ENCODE measurements at places on chromosomes 16 and 17.

GRCh38 chr16:65622151-65622550, 500.3 kb upstream of the CDH11 start:
- DNase-seq: no peak

- no peak for DNase-seq
These were observed 55.2 kb downstream of the PECAM1 start for GRCh38 chr17:64335486-64335885.

GRCh38 chr17:55263569-55264277, 1.0 kb upstream of the HLF start:
- no peak for DNase-seq

DNA sequence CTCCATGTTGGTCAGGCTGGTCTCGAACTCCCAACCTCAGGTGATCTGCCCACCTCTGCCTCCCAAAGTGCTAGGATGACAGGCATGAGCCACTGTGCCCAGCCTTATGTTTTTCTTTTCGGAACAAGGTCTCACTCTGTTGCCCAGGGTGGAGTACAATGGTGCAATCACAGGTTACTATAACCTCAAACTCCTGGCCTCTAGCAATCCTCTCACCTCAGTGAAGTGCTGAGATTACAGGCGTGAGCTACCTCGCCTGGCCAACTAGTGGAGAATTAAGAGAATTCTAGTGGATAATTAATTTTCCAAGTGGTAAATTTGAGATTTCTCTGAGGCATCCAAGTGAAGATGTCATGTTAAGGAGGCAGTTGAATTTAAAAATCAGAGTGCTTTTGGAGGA, 2.9 kb upstream of the FBXO47 start:
- no peak for DNase-seq

GRCh38 chr16:10880594-10881452, 3.8 kb downstream of the CIITA start:
- no peak for DNase-seq

DNA sequence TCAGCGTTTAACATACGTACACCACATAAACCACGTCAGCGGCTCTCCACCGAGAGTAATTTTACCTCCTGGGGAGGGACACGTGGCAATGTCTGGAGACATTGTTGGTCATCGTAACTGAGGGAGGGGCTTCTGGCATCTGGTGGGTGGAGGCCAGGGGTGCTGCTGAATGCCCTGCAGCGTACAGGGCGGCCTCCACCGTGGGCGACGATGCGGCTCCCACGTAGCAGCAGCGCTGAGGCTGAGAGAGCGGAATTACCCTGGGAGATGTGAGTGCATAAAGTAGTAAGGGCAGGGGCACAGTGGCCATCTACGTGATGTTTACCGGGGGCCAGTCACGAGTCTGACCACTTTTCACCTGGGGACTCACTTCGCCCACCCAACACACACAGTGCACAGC, 212.4 kb downstream of the RBFOX3 start:
- DNase-seq: no peak

- no peak for DNase-seq
These were observed 299.3 kb downstream of the XYLT1 start for GRCh38 chr16:17171250-17172143.

- no peak for DNase-seq
These were observed 70.9 kb upstream of the ATP2A3 start for GRCh38 chr17:4035081-4035680.

- no peak for DNase-seq
These were observed 213.4 kb downstream of the SOX9 start for GRCh38 chr17:72334205-72334604.

GRCh38 chr17:34173241-34173640, 81.8 kb upstream of the CCL2 start:
- DNase-seq: no peak

DNA sequence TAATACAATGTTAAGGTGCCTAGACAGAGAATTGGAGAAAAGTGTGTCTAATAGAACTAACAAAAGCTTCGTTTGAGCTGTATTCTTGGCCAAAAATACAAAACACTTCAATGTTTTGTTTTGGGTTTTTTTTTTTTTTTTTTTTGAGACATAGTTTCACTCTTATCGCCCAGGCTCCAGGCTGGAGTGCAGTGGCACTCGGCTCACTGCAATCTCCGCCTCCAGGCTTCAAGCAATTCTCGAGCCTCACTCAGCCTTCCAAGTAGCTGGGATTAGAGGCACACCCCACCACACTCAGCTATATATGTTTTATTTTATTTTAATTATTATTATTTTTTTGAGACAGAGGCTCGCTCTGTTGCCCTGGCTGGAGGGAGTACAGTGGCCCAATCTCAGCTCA, 38.3 kb upstream of the CARMIL2 start:
- DNase-seq: no peak

GRCh38 chr16:19700319-19700781, 17.7 kb downstream of the KNOP1 start:
- DNase-seq: no peak

DNA sequence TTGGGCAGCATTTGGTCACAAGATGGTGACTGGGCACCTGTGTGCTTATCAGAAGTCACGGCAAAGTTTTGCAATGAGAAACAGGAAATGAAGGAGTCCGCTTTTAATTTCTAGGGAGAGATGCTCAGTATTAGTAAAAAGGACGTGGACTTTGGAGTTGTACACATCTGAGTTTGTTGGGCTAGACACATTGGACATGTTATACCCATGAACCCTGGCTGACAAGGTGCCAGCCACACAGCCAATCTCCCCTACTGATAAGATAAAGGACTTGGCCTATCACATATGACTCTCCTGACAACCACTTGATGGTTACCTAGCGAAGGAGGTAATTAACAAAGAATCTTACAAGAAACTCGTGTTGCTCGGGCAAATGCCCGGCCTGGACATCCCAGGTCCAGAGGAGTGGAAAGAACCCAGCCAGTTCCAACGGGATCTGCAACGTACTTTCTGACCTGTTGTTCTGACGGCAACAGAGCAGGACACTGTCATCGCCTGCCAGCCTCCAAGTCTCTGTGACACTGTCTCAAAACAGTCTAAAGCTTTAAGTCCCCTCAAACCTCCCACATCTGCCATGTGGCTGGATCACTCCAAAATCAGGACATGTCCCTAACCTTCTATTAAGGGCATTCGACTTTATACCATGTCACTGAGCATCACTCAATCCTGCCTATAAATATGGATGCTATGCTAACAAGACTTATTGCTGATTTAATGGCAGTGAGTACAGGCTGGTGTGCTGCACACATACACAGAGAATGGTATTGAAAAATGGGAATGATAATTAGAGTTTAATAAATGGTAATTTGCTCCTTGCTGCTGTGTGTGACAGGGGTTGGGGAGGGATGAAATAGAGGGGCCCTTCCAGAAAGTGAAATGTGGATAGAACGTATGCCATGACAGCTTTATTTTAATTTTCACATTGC, 47.6 kb upstream of the LYRM9 start:
- DNase-seq: no peak

- DNase-seq: no peak
These were observed 226.3 kb downstream of the WWOX start for GRCh38 chr16:78325468-78326352.

GRCh38 chr17:9792181-9792840, 919 bp upstream of the DHRS7C start:
- no peak for DNase-seq

GRCh38 chr16:26712876-26713275, 353.9 kb upstream of the C16orf82 start:
- DNase-seq: no peak

- no peak for DNase-seq
These were observed 9.2 kb upstream of the CCL22 start for GRCh38 chr16:57349212-57350031.

DNA sequence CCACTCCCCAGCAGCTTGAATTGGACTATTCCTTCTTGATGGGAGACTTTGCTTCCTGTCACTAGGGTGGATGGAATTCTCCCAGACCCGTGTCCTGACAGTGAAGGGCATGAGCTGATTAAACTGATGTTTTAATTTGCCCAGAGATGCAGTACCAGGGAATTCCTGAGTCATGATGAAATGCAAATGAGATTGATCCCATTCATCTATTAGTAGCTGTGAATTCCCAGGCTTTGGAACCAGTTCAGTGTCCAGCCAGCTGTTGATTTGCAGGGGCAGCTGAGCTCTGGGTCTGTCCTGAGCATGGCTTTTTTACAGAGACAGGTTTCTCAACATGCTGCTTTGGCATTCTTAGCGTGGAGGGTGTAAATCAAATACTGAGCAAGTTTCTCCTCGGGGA, 157.9 kb downstream of the PITPNC1 start:
- DNase-seq: no peak

GRCh38 chr17:34393401-34393800, 30.4 kb upstream of the CCL1 start:
- DNase-seq: no peak

DNA sequence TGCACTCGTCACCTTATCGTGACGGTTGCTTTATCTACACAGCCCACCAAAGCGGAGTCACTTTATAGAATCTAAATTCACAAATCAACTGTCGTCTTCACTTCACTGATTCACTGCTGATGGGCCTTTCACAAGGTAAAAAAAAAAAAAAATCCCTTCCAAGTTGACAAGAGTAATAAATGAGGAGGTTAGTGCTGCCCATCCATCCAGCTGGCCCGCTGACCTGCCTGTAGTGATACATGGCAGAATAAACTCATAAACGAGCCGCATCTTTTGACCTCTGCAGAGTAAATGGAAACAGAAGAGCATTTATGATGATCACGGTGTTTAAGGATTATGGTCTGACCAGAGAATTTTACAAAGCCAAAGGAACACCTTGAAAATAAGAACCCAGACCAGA, 227.3 kb upstream of the IRX5 start:
- no peak for DNase-seq

GRCh38 chr17:72826602-72827001, 265.9 kb downstream of the SLC39A11 start:
- DNase-seq: no peak

DNA sequence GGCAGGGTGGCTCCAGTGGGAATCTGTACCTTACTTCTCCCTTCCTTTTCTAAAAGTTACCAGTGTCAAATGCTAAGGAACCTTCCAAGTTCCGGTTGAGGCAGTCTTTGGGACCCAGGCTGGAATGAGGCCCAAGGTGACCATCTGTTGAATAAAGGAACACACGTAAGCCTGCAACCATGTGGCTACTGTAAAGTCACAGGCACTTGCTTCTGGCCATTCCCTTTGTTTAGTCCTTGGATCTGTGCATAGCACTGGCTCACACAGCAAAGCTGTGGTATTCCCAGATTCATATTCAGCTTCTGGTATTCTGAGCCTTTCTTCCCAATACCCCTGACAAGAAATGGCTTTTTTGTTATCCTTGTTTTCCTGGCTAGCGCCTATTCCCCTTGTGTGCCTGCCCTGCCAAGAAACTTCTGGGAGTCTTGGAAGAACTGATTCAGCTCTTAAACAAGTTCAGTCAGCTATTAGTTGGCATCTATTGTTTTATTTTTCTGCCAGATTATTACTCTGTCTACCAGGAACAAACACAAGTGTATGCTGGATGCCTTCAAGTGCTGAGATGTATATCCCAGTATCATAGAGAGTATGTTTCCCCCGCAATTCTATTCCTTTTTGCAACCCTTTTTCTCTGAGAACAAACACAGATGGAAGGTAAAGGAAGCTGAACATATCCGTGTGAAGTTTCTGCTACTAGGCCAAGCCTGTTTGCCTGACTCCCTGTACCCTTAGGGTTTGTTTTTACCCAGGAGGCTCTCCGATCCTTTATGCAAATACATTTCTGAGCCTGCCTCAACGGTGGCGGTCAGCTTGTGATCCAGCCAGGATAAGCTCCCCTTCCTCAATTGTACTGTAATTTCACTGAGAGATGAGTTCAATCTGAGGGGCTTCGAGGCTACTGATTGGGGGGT, 13.2 kb downstream of the TMEM238L start:
- no peak for DNase-seq

All from stimulated activated CD8-positive, alpha-beta memory T cell treated with anti-CD3 and anti-CD28 coated beads, Interleukin-4, amount 100 ng/mL, for 1 hour (primary cell).